SJSA1 (cell line): ENCODE measurements at places on chromosomes 2 and 18. TPM values are rescaled to one million over a fixed set of nuclear protein-coding genes. Genes with fewer than 3 reads are reported as not detected.

NCOA1 gene
- total RNA-seq, result 8.4 and 14.5 TPM in 2 replicates

LOXHD1 gene
- not detected in 2 replicates for total RNA-seq

CCDC68 gene
- total RNA-seq, result 0.03 TPM in 1 of 2 replicates, not detected in the other

IL1RL1 gene
- total RNA-seq, result not detected in 2 replicates

CD207 gene
- not detected in 2 replicates for total RNA-seq

AKAIN1 gene
- total RNA-seq, result not detected in 2 replicates

LRRC30 gene
- not detected in 2 replicates for total RNA-seq

TRABD2A gene
- 11.8 and 18.3 TPM in 2 replicates for total RNA-seq

PLB1 gene
- total RNA-seq, result 4.5 and 4.6 TPM in 2 replicates

FAM110C gene
- not detected in 2 replicates for total RNA-seq

LONRF2 gene
- total RNA-seq, result 0.81 TPM in 1 of 2 replicates, not detected in the other

ADD2 gene
- total RNA-seq, result not detected in 2 replicates

SOWAHC gene
- total RNA-seq, result 11.7 and 18.5 TPM in 2 replicates

CEBPZOS gene
- 30.8 and 32.6 TPM in 2 replicates for total RNA-seq

ATP6V1B1 gene
- not detected in 2 replicates for total RNA-seq

PXDN gene
- 199 and 310 TPM in 2 replicates for total RNA-seq
